ENCODE measurements at places on chromosomes 5 and 9.
A peak's percentile ranks its signal among the peaks of the same experiment; 100 is the strongest.

GRCh38 chr9:124122813-124123462 is 111.4 kb downstream of the LHX2 start:
- peak; percentile 20 for DNase-seq

GRCh38 chr9:133493428-133493827 is 14.5 kb upstream of the SLC2A6 start:
- DNase-seq: no peak

GRCh38 chr5:137167187-137167586 is 331.9 kb downstream of the SPOCK1 start:
- no peak for DNase-seq

- no peak for DNase-seq
These were observed 23.2 kb upstream of the PSAT1 start for GRCh38 chr9:78273761-78274160.

DNA sequence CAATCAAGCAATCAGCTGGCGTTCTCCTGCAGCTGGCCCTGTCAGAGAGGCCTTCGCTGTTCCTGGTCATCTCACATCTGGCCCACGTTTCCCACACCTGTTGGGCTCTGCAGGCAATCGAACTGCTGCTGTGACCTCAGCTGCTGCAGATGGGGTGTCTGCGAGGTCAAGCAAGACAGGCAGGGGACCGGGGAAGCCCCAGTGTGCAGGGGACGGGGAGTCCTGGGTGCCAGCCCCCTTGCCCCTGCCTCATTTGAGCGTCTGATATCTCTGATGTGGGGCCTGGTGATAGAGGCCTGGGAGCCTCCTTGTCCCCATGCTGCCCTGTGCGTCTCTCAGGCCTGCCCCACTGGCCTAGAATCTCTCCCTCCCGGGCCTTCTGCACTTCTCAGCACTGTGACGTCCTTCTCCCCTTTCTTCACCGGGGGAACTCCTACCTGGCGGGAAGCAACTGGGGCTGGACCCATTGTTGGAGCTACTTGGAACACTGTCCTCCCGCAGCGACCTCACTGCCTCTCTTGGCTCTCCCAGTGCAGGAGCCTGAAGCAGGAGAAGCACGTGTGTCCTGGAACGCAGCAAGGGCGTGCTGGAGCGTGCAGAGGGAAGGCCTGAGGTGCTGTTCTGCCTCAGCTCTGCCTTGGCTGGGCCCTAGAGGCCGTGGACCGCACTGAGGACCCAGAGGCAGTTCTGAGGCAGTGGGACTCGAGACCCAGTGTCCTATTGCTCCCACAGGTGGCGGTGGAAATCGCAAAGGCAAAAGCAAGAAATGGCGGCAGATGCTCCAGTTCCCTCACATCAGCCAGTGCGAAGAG is 3.9 kb downstream of the GRK6 start:
- DNase-seq: peak; percentile 28

DNA sequence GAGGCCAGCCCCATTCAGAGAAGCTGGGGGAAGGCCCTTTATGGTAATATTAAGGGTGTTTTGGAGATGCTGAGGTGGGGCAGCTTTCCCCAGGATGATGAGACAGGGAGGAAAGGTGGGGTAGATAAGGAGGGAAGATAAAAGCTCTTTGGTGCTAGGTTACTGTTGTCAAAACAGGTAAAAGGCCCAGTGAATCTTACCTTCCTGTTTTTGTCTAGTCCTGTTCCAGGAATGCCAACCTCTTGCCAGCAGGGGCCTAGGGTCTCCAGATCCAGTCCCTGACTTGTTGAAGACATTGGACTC is 797 bp upstream of the CCL27 start:
- no peak for DNase-seq

GRCh38 chr5:1311439-1312055 is 16.7 kb upstream of the TERT start:
- no peak for DNase-seq
